ENCODE measurements at places on chromosomes 1 and 21. TPM values are rescaled to one million over a fixed set of nuclear protein-coding genes. Genes with fewer than 3 reads are reported as not detected.

DNA sequence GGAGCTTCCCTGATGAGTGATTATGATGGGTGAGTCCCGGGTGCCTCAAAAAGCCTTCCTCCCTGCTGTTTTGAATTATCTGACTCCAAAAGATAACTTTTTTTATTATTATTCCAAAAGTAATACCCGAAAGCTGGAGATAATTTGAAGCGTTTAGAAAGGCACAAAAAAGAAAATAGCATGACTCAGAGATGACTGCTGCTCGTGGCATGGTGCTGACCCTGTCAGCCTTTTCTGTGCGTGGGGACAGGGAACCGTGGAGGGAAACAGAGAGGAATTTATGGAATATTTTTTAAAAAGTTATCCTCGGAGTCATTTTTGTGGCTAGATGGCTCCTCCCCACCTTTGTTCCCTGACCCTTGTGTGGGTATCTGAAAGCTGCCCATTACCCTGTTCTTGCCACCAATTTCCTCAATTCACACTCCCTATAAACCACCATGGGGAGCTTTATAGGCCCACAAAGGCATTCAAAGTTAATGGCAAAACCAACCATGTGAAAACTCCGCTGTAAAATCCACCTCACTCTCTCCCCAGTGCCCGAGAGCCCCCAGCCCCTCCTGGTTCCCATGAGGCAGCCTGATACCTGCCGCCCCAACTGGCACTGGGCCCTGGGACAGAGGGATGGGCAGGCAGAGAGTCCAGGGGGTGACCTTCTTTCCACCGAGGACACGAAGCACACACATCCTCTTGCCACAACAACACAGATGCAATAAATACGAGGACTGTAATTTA lies 37.5 kb downstream of the IGSF21 start:
- no peak for DNase-seq

GRCh38 chr1:202104073-202104472 lies 18.6 kb upstream of the GPR37L1 start:
- no peak for DNase-seq

DNA sequence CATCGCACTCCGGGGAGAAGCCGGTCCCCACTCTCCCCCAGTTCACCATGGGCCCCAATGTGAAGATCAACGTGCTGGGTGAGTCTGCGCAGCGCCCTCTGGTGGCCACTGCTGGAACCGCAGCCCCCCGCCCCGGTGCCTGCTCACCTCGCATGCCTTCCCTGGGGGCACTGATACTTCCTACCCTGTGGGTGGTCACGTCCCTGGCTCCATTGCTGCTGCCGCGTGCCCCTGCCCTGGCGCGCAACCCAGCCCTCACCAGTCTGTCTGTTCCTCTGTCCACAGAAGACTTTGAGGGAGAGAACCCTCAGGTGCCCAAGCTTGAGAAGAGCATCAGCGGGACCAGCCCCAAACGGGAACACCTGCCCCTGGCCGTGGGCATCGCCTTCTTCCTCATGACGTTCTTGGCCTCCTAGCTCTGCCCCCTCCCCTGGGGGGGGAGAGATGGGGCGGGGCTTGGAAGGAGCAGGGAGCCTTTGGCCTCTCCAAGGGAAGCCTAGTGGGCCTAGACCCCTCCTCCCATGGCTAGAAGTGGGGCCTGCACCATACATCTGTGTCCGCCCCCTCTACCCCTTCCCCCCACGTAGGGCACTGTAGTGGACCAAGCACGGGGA lies 7.6 kb downstream of the EFNA3 start:
- peak; percentile 88 for DNase-seq

GRCh38 chr21:15219039-15219438 lies 154.2 kb upstream of the NRIP1 start:
- no peak for DNase-seq

DNA sequence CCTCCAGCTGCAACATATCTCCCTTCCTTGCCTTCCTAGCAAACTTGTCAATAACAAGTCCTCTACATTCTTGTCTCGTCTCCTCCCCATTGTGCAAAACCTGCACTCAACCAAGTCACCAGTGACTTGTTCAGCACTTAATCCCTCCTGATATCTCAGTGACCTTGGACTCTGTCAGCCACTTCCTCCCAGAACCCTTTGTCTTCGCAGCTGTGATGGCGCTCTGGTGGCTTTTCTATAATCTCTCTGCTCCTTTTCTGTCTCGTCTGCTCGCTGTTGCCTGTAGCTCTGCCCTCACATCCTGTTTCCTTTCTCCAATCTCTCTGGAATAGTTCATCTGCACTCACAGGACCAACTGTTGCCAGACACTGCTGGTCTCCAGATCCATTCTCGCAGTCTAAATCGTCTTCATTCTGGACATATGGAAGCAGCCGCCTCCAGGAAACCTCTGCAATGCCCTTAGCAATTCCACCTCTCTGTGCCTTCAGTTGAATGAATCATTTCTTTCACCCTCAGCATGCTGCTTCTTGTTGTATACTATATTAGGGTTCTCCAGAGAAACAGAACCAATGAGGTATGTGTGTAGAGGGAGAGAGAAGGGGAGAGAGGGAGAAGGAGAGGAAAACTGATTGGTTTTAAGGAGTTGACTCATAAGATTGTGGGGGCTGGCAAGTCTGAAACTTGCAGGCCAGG lies 17.4 kb upstream of the IFNAR2 start:
- DNase-seq: no peak

- DNase-seq: no peak
Measured at GRCh38 chr1:1616045-1616790, 918 bp downstream of the MIB2 start.

The LPAR3 gene
- total RNA-seq: 0.25 TPM

The CC2D1B gene
- total RNA-seq: 47.5 TPM

The OR6N1 gene
- total RNA-seq: not detected

The PSRC1 gene
- total RNA-seq: 0.91 TPM

Data from CD4-positive, alpha-beta T cell (primary cell).